AG08396 (cell line): ENCODE measurements at places on chromosomes 2 and 18.
A peak's percentile ranks its signal among the peaks of the same experiment; 100 is the strongest.

DNA sequence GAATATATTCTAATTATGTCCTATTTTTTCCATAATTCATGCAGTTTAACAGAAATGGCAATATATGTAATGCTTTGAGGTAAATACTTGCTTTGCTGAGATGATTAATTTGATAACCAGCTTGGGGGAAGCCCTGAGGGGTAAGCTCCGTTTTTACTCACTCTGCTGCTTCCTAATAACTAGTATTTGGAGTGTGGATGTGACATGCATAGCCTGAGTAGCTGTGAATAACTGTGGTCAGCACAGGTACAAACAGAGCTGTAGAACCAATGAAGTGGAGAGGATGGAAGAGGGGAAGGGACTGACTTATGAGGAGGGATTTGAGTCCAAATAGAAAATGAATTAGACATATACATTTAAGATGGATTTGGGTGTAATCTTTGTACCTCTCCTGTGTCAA lies 1495.5 kb upstream of the DDX18 start:
- DNase-seq, result no peak

DNA sequence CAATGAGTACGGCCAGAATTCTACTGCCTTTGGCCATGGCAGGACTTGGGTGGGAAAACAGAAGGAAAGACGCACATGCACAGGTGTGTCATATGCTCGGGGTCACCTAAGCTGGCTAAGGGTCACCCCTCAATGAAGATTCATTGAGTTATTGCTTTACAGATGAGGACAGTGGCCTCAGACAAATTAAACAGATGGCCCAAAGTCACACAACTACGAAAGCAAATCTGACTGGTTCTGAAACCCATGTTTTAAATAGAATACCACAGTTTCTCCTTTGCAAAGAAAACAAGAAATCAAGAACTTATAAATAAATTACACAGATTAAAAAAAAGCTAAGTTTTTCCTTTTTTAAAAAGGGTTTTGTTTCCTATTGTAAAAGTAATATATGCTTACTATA lies 70.5 kb downstream of the ID2 start:
- DNase-seq, result no peak

- DNase-seq, result no peak
These were observed 94.3 kb downstream of the NFATC1 start for GRCh38 chr18:79489899-79490625.

DNA sequence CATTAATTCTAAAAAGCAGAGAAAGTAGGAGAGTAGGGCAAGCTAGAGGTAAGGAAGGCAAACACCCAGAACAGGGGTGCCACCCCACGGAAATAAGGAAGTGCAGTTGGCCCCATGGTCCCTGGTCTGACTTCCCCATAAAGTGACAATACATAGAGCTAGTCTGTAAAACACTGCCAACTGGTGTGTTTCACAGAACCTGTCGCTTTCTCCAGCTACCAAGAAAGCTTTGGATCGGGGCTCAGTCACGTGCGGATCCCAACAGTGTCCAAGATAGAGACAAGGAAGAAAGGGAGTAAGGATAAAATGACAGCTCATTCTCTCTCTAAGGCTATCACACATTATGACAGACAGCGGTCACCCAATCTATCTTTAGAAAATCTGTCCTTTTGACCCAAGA lies 36.4 kb downstream of the TBC1D8 start:
- DNase-seq, result no peak

GRCh38 chr2:240230291-240230931 lies 90.0 kb upstream of the OTOS start:
- DNase-seq, result no peak

DNA sequence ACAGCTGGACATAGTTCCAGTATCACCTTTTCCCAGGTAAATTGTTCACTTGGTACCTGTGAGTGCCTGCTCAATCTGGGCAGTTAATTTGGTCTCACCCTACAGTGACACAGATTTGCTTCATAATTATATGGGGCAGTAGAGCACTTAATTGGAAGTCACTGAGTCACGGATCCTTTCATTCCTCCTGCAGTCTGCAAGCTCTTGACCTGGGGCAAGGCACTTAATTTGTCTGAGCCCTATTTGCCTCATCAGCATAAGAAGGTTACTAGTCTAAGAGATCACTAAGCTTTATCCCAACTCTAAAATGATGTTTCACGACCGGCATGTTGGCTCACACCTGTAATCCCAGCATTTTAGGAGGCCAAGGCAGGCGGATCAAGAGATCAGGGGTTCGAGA lies 8.9 kb downstream of the FBXO36 start:
- DNase-seq, result no peak

- peak; percentile 86 for DNase-seq
These were observed 15.7 kb downstream of the GPR35 start for GRCh38 chr2:240640939-240641338.

DNA sequence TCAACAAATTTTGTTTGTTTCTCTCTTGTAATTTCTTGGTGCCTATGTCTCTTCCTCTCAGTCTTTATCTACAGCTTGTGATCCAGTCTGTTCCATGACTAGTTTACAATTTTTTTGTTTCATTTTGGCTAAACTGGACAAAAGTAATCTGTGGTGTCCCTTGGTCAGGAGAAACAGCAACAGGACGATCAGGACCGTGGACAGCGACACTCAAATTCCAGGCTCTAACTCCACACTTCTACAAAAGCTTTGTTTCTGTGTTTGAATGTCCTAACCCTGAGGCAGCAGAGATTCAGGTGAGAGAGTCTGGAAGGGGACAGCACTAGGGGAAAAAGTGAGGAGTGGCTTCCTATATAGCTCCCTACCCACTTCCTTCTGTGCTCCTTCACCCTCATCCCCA lies 593.3 kb upstream of the FANCL start:
- peak; percentile 16 for DNase-seq

DNA sequence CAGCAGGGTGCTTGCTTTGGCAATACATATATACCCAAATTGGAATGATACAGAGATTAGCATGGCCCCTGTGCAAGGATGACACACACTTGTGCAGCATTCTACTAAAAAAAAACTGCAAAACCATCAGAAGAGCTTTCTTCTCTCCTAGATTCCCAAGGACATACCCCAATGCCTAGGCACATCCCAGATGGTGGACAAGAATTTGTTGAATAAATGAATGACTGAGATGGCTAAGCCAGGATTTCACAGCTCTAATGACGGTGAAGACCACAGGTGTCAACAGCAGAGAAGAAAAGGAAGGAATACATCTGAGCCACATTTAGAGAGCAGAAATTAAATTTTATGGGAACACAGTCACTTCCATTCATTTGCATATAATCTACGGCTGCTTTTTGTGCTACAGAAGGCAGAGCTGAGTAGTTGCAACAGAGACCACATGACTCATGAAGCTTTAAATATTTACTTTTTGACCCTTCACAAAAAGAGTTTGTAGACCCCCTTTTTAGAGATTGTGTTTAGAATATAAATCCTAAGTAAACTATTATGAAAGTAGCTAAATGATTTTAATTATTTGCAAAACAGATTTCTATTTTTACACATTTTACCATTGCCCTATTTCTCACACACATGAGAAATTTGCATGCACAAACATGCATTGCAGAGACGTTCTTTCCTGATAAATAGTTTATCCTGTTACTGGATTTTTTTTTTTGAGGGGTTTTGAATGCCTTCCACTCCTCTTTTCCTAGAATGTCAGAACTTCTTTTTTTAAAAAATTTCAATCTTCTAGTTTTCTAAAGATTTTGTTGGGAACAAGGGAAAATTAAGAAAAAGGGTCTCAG lies 119.0 kb downstream of the PMAIP1 start:
- DNase-seq, result peak; percentile 38

- DNase-seq, result no peak
These were observed 34.7 kb upstream of the DTNB start for GRCh38 chr2:25707927-25708590.

GRCh38 chr18:25167612-25168410 lies 184.2 kb downstream of the ZNF521 start:
- no peak for DNase-seq

GRCh38 chr2:202060218-202060617 lies 12.8 kb upstream of the KIAA2012 start:
- DNase-seq, result no peak

GRCh38 chr18:68284236-68284780 lies 430.6 kb downstream of the TMX3 start:
- no peak for DNase-seq

DNA sequence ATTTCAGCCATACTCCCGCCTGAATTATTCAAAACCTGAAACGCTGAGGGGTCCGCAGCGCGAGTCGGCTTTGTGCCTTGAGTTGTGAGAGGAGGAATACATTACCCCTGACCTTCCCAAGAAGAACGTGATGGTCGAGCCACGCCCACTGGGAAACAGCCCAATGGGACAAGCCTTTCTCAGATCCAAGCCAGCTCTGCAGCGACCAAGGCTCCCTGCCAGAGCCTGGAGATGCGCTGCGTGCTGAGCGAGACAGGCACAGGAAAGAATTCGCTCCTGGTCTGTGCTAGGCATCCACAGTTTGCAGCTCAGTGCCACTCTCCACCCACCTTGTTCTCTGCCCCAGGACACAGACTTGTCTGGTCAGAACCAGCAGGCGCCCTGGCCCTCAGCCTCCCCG lies 74.1 kb upstream of the GLI2 start:
- DNase-seq, result no peak
